Stimulated activated CD4-positive, alpha-beta T cell treated with anti-CD3 and anti-CD28 coated beads, Interleukin-1b, Interleukin-23, amount 100 ng/mL, for 1 hour (primary cell): ENCODE measurements at places on chromosomes 3 and 15.

GRCh38 chr3:157305392-157305791 is 131.3 kb upstream of the PTX3 start:
- DNase-seq, result no peak

DNA sequence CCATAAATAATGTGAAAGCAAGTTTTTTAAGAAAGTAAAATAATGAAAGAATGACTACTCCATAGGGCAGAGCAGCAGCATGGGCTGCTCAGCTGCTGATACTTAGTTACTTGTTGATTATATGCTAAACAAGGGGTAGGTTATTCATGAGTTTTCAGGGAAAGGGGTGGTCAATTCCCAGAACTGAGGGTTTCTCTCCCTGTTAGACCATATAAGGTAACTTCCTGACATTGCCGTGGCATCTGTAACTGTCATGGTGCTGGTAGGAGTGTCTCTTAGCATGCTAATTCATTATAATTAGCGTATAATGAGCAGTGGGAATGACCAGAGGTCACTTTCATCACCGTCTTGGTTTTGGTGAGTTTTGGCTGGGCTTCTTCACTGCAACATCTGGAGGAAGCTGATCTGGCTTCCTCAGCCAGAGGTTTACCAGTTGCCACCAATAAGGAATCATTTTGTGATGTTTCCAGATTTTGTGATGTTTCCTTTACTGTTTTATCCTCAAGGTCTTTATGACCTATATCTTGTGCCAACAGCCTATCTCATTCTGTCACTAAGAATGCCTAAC is 121.8 kb upstream of the CHL1 start:
- no peak for DNase-seq

GRCh38 chr3:128062033-128062745 is 10.0 kb downstream of the SEC61A1 start:
- no peak for DNase-seq

GRCh38 chr3:52297242-52298148 is 9.9 kb downstream of the GLYCTK start:
- no peak for DNase-seq

- no peak for DNase-seq
These were observed 17.4 kb downstream of the GPR160 start for GRCh38 chr3:170055209-170055608.

GRCh38 chr3:123841476-123842238 is 42.5 kb downstream of the MYLK start:
- DNase-seq, result no peak

GRCh38 chr3:82038556-82038955 is 277.1 kb upstream of the GBE1 start:
- DNase-seq, result no peak

DNA sequence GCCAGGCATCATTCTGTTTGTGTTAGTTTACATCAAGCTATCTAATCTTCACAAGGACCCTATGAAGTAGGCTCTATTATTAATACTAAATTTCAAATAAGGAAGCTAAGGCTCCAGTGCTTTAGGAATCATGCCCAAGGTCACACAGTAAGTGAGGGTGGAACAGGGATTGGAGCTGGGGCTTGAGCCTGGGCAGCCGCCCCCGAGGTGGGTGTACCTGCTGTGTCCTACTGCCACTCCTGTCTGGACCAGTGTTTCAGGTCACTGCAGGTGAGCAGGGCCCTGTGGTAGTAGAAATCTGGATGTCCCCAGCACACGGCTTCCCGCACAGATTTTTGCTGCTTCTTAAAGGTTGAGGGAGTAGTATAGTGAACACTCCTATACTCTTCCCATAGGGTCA is 6.5 kb downstream of the KLF13 start:
- DNase-seq, result no peak

DNA sequence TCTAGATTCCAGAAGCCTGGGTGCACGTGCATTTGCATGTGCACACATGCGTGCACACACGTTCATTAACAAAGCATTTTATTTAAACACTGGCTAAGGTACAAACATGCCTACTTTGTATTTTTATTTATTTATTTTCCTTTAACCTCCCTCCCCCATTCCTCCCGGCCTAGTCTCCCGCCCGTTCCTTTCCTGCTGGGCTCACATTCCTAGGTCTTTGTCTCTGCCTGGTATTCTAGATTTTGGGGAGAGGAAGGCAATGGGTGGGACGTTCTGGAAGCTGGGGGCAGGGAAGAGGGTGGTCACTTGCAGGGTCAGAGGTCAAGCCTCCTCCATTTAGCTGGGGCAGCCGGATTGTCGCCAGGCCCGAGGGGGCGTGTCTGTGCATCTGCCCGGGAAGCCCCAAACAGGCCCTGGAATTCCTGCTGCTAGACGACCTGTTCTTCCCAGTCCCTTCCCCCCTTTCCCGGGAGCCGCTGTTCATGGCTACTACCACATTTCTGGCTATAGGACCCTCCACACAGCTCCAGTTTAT is 51.8 kb downstream of the TRIM71 start:
- DNase-seq, result no peak
